ENCODE measurements at places on chromosomes 3 and 15. TPM values are rescaled to one million over a fixed set of nuclear protein-coding genes. Genes with fewer than 3 reads are reported as not detected.

DNA sequence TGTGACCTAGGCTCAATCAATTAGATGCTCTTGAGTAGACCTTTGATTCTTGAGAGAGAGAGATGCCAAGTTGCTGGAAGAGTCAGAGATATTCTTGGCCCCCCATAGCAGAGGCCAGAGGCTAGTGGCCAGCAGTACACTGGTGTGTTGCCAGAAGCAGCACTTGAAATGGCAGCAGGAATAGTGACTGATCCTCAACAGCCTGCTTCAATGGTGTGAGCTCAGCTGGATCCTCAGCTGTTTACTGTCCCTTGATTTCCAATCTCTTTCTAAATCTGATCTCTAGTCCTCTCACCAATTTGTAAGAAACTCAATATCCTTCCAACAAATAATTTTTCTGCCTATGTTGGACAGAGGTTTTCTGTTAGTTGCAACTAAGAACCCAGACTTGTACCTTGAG is 170.3 kb upstream of the CCDC54 start:
- no peaks in the 10 kb centered on the region for H3K36me3 ChIP-seq
- H3K27ac ChIP-seq = peak overlapping the region; percentile 90
- H3K4me3 ChIP-seq = no peak overlapping the region
- no peak for DNase-seq

GRCh38 chr3:141373232-141373631 is 4.9 kb downstream of the ZBTB38 start:
- peaks cover 28% of the 10 kb centered on the region for H3K4me1 ChIP-seq
- no peaks in the 10 kb centered on the region for H3K27me3 ChIP-seq
- no peak overlapping the region for H3K4me3 ChIP-seq
- DNase-seq = no peak
- H3K27ac ChIP-seq = no peak overlapping the region

Gene TUSC7
- not detected for total RNA-seq

Gene OXTR
- total RNA-seq = 24.0 TPM

- H3K4me3 ChIP-seq = no peak overlapping the region
- H3K27ac ChIP-seq = no peak overlapping the region
- peaks cover 46% of the 10 kb centered on the region for H3K4me1 ChIP-seq
- H3K36me3 ChIP-seq = no peaks in the 10 kb centered on the region
Measured at GRCh38 chr3:177550667-177551066, 353.4 kb upstream of the TBL1XR1 start.

Gene SOX14
- not detected for total RNA-seq

GRCh38 chr15:63420333-63420747 is 38.7 kb upstream of the CA12 start:
- H3K27me3 ChIP-seq = no peaks in the 10 kb centered on the region
- no peak for DNase-seq
- H3K4me3 ChIP-seq = no peak overlapping the region
- H3K27ac ChIP-seq = peak overlapping the region; percentile 70

GRCh38 chr15:49674370-49674769 is 53.5 kb downstream of the DTWD1 start:
- no peaks in the 10 kb centered on the region for H3K36me3 ChIP-seq
- H3K27me3 ChIP-seq = peaks cover 5% of the 10 kb centered on the region
- peak overlapping the region; percentile 12 for H3K27ac ChIP-seq
- H3K4me3 ChIP-seq = no peak overlapping the region
- DNase-seq = no peak
- H3K4me1 ChIP-seq = peaks cover 18% of the 10 kb centered on the region

- no peak for DNase-seq
- H3K36me3 ChIP-seq = peaks cover 3% of the 10 kb centered on the region
- H3K4me3 ChIP-seq = no peak overlapping the region
- H3K27me3 ChIP-seq = no peaks in the 10 kb centered on the region
Measured at GRCh38 chr3:111758642-111759041, 100.4 kb upstream of the PHLDB2 start.

GRCh38 chr3:100463002-100463401 is 29.4 kb upstream of the TMEM45A start:
- no peak for DNase-seq
- no peak overlapping the region for H3K27ac ChIP-seq

Data from osteocyte (in vitro differentiated cells).